ENCODE measurements at places on chromosomes 13 and 19.

DNA sequence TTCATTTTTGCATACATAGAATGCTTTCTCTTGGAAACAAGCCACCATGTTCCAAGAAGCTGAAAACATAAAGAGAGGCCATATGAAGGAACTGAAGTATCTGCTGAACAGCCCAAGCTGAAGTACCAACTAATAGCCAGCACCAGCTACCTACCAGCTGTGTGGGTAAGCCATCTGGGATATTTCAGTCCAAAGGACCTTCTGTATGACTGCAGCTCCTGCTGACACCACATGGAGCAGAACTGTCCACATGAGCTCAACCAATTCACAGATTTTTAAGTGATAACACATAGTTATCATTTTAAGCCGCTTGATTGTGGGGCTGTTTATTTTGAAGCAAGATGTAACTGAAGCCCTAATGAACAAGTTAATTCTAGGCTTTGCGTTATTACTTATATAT lies 621.1 kb upstream of the KLHL1 start:
- DNase-seq: no peak

DNA sequence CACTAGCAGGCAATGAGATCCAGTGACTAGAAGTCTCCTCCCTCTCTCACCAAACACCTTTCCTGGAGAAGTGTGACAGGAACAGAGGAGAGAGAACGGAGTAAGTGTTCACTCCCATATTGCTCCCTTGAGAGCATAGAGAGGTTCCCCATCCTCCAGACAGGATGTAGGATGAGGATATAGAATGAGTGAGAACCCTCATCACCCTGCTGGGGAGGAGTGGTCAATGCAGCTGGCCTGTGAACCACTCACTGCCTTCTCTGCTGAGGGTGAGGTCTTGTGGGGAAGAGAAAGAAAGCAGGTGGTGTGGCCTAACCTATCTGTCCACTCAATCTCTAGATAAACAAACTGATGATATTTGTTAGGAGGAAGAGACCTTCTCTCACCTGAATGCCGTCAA lies 386.6 kb downstream of the PCDH20 start:
- DNase-seq: no peak

DNA sequence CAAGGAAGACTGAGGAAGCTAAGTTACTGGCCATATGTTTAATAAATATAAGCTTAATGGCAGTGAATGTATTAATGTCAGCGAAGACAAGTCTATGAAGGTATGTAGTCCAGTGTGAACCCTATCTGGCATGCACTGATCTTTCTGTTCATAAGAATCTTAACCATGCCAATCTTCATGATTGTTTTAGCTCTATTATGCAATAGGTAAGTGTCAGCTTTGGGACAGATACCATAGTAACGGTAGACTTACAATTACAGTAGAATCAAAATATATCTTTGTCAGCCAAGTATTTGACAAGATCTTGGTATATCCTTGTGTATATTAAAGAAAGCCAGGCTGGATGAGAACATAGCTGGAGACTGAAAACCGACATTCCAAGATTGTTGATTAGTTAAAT lies 428.5 kb downstream of the SPRY2 start:
- DNase-seq: no peak

DNA sequence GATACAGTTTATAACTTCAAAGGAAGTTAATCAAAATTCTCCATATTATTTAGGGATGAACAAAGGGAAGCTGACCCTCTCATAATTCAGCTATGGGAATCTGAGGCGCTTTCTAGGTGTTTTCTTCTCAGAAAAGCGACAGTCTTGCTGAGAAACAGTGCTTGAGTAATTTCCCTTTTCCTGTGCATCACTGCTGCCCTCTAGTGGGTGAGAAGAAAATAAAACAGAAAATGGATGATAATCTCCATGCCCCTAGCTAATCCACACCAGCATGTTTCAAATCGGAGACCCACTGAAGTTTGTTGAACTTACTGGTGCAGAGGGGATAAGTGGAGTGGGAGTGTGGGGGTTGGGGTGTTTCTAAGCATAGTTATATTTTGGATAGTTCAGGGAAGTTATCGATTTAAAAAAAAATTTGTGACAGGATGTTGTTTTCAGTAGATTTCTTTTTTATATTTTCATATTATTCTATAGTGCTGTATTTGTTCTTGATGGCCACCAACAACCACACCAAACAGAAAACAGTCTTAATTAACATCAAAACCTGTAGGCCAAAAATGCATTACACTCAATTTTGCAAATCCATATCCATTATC lies 21.4 kb downstream of the LCP1 start:
- peak; percentile 68 for DNase-seq

DNA sequence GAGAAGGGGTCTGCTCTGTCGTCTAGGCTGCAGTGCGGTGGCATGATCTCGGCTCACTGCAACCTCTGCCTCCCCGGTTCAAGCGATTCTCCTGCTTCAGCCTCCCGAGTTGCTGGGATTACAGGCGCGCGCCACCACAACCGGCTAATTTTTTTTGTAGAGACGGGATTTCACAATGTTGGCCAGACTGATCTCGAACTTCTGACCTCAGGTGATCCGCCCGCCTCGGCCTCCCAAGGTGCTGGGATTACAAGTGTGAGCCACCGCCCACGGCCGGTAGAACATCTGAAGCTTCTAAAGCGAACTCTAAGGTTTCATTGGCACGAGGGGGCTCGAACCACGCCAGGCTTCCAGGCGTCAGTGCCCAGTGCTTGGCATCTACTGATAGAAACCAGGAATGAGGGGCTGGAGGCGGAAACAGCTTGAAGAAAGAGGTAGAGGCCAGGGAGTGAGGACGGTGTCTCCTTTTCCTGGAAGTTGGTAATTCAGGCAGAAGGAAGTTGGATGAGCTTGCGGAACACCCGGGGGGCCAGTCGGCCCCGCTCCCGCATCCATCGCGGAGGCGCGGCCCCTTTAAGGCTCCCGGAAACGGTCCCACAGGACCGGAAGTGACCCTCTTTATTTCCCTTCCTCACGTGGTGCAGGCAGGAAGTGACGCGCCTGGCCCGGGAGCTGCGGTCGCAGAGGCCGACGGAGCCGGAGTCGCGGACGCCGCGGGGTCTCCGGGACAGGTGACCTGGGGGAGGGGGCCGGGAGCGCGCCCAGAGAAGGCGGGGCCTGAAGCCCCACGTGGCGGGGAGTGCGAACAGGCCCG lies at the start of gene CCDC9:
Gene CCDC9, plus strand, starts transcription at position 647 of the 814 bp plus-strand sequence. CDS start 1,876 bp downstream, outside the sequence.
- peak; percentile 91 for DNase-seq

GRCh38 chr13:77579959-77580358 lies 44.5 kb downstream of the SCEL start:
- DNase-seq: no peak

DNA sequence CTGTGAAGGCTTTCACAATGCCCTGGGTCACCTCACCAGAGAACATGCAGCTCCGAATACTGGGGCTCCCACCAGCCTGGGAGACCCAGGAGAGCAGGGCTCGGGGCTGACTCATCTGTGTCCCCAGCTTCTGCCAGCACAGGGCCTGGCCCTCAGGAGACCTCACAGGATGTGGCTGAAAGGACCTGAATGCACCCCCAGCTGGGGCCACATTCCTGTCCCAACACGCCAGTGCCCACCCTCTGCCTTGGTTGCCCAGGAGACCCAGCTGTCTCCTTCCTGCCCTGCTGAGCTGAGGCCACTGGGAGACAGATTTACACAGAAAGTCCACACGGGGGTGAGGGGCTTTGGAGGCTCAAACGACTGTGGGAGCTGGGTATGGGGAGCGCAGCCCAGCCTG lies 11.9 kb downstream of the BCAT2 start:
- no peak for DNase-seq

DNA sequence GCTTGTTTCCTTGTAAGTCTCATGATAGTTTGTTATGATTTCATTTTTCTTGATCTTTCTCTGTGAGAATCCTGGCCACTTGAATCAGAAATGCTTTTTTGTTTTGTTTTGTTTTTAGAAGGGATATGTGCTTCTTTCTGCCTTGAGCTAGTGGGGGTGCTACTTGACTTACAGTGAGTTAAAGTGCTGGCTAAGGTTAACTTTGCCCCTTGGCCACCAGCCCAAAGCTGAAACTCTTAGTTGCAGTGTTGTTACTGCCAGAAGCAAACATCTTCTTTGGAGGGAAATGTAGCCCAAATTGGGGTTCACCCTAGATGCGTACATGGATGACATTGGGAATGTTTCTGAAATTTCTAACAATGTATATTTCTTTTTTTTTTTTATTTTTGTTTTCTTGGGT lies 57.4 kb downstream of the TDRD3 start:
- no peak for DNase-seq

DNA sequence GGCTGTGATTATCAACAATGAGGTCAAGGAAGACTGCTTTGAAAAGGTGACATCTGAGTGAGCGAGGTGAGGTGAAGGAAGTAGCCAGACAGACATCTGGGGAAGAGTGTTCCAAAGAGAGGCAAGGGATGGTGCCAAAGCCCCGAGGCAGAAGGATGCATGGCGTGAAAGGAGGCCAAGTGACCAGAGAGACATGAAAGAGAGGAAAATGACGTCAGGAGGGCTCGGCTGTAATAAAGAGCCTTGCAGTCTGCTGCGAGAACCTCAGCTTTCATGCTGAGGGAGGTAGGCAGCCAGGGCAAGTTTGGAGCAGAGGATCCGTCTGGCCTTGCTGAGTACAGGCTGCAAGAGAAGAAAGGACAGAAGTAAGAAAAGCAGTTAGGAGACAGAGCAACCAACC lies 50.8 kb downstream of the FOXO1 start:
- DNase-seq: no peak

DNA sequence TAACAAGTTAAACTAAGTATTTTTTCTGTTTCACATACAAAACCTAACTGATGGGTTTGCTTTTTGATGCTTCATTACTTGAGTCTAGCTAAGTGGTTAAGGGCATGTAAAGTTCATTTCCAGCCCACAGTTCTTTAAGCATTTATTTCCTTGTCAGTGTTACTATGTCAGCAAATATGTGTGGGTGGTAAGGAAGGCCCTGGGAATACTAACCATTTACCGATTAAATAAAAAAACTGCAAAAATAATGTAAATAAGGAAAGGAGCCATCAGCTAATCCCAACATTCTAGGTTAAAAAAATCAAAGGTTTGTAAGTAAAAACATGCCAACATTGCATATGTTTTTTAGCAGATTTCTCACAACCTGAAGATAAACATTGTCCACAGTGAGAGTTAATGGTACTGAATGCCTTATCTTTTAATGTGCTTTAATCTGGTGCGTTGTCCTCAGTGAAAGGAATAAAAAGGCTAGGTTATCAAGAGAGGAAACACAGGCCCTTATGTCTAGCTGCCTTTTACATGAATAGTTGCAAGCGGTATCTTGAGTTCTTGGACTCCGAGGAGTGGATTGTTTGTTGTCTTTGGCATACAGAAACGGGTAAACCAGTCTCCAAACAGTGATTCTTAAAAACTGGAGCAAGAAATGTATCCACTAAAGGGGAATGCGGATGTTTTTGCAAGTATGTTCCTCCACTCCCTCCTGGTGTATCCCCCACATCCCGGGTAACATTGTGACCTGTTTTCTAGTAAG lies 949.6 kb upstream of the SLC10A2 start:
- no peak for DNase-seq

DNA sequence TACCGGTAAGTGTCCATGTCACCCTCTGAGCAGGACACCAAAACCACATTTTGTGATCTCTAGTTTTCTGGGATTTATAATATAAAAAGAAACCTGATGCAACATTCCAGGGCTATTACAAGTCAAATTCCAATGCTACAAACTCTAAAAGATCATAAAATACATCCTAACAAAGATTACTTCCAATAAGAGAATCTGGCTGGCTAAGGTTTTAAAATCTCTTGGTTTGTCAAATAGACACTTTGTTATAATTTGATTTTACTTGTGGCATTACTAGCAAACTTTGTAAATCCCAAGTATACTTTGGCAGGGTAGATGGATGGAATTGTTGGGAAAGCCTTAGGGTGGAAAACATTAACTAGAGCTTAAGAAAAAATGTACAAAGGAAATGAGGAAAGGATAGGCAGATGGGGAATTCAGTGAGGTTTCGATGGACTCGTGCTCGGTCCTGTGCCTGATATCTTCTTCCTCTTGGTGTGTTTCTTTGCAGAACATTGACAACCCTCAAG lies 74.0 kb upstream of the POMP start:
- no peak for DNase-seq

- no peak for DNase-seq
Observed at GRCh38 chr13:78709028-78709427, 50.1 kb upstream of the OBI1 start.

DNA sequence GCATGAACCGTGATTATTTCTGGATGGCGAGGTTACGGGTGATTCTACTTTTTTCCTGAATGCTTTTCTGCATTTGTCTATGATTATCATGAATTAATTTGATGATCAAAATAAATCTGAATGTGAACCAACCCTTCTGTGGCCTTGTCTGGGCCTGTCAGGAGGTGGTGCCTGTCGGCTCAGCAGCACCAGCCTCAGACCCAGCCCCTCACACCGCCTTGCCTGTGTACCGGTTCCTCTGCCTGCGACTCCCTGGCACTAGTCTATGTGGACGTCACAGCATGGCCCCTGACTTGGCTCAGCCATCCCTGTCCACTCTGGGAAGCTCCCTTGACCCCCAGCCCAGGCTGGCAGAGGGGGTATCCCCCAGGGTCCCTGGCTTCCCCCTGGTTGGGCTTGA lies 15.5 kb upstream of the RABAC1 start:
- no peak for DNase-seq

- DNase-seq: no peak
Observed at GRCh38 chr13:99792079-99792921, 179.3 kb downstream of the ZIC5 start.

- no peak for DNase-seq
Observed at GRCh38 chr19:16069813-16070365, 6.4 kb upstream of the TPM4 start.

DNA sequence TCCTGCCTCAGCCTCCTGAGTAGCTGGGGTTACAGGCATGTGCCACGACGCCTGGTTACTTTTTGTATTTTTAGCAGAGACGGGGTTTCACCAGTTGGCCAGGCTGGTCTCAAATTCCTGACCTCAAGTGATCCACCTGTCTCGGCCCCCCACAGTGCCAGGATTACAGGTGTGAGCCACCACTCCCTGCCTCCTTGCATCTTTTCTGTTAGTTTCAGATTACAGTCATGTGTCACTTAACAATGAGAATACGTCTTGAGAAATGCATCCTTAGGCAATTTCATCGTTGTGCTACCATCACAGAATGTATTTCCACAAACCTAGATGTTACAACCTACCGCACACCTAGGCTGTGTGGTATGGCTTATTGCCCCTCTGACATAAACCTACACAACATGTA lies 180.4 kb downstream of the TM9SF2 start:
- no peak for DNase-seq

GRCh38 chr19:21321134-21321533 lies 8.1 kb downstream of the ZNF708 start:
- no peak for DNase-seq

- no peak for DNase-seq
Observed at GRCh38 chr19:8550070-8550469, 27.2 kb downstream of the MYO1F start.
